ENCODE measurements at places on chromosomes 6 and 20.

GRCh38 chr6:17890309-17890708, 97.1 kb downstream of the KIF13A start:
- DNase-seq: no peak

GRCh38 chr6:27867051-27867944, 44.9 kb downstream of the OR2B2 start:
- peak; percentile 79 for DNase-seq

- DNase-seq: no peak
Measured at GRCh38 chr20:6333110-6333509, 210.3 kb upstream of the FERMT1 start.

- no peak for DNase-seq
Measured at GRCh38 chr6:167238694-167239467, 52.2 kb upstream of the UNC93A start.

GRCh38 chr20:11159728-11160127, 485.9 kb upstream of the JAG1 start:
- DNase-seq: peak; percentile 7

DNA sequence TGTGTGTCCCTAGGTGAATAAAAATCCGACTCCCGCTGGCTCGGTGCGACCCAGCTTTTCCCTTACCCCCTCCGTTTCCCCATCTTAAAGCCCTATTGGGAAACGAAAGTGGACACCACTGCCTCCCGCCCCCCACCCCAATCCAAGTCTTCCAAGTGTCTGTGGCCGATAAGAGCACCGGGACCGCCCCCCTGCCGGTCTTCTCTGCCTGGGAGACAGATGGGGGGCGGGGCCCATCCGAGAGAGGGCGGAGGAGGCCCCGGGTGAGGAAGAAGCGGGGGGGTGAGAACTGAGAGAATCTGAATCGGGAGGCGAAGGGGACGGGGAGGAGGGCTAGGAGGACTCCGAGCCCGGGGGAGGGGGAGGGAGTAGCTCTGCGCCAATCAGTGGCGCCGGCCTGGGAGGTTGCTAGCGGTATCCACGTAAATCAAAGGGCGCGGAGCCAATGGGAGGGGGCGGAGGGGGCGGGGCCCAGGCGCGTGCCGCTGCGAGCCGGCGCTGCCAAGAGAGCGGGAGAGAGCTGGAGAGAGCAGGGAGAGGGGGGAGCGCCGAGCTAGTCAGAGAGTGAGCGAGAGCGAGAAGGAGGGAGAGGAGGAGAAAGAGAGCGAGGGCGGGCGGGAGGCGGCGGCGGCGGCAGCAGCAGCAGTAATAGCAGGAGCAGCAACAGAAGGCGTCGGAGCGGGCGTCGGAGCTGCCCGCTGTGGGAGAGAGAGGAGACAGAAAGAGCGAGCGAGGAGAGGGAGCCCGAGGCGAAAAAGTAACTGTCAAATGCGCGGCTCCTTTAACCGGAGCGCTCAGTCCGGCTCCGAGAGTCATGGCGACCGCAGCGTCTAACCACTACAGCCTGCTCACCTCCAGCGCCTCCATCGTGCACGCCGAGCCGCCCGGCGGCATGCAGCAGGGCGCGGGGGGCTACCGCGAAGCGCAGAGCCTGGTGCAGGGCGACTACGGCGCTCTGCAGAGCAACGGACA, at the start of gene POU3F2:
Gene POU3F2 (plus strand): TSS at position 515 of the 972 bp plus-strand sequence. CDS start 300 bp downstream, at position 815.
- peak; percentile 70 for DNase-seq

DNA sequence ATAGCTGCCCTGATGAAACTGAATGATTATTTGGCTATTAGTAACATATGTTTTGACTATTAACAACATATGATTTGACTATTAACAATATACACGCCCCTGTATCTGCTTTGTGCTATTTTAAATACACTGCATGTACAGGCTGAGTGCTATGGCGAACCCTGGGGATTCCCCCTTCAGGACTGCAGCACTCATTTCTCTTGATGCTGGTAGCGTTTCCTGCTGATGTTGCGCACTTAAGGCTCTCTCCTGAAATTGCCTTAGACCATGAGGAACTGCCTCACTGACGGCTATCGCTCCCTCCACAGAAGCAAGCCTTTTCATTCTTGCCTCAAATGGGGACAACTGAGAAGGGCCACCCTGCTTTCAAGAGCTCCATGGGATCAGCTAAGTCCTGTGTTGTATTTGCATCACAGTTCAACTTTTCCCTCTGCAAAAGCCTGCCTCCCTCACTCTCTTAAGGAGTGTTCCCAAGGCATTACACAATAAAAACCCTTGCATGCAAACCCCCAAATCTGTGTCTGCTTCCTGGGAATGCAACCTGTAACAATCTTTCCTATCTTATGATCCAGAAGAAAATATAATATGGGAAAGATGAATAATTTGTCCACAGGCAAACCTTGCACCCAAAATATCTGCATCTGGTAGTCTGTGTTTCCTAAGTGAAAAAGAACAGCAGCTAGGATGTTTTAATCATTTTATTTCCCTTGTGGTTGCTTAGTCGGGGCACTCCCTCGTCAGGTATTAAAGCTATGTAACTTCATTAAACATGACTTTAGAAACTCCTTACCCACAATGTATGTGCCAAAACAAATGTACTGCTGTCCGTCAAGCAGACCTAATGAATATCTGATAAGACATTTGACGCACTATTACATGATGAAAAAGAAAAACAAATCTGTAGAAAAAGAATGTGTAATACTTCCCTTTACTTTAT, 456.4 kb downstream of the COL12A1 start:
- DNase-seq: no peak

DNA sequence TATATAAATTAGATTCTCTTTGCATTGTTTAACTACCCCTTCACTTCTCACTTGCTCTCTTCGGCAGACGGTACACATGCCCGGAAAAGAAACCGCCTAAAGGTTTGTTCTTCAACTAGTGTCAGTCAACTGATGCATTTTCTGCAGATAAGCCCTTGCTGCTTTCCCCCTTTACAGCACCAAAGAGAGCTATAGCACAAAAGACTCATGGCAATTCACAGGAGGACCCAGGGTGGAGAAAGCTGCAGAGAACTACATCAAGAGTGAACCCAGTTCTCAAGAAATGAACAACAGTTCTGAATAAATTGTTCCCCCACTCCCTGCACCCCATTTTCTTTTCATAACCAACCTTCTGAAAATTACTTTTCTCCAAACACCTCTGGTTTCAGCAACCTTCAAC, 8.9 kb downstream of the CD164 start:
- no peak for DNase-seq

- no peak for DNase-seq
Measured at GRCh38 chr6:90701146-90701781, 114.4 kb upstream of the MAP3K7 start.

GRCh38 chr6:169099411-169100202, 154.0 kb downstream of the THBS2 start:
- DNase-seq: peak; percentile 69
